ENCODE measurements at places on chromosomes 16 and 17.
A peak's percentile ranks its signal among the peaks of the same experiment; 100 is the strongest.

GRCh38 chr16:87469169-87469568, 23.7 kb downstream of the ZCCHC14 start:
- no peak for DNase-seq

- DNase-seq, result peak; percentile 79
These were observed 643.2 kb downstream of the WWOX start for GRCh38 chr16:78742501-78743283.

GRCh38 chr16:82967424-82967823, 340.7 kb downstream of the CDH13 start:
- DNase-seq, result no peak

DNA sequence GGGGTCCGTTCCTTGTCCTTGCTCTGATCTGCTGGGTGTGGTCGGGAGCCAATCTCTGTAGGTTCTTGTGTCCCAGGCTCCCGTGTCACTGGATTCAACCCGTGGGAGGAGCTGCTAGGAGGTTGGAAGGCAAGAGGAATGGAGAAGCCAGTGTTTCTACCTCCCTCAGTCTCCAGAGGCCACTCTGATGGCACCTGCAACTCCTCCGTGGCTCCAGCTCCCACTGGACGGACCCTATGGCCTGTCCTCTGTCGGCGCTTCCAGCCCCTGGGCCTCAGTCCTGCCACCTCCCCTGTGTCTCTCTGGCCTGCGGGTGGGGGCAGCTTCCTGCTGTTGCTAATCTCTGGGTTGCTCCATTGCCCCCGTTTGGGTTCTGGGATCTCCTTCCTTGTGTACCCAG, 71.1 kb downstream of the CMIP start:
- no peak for DNase-seq

DNA sequence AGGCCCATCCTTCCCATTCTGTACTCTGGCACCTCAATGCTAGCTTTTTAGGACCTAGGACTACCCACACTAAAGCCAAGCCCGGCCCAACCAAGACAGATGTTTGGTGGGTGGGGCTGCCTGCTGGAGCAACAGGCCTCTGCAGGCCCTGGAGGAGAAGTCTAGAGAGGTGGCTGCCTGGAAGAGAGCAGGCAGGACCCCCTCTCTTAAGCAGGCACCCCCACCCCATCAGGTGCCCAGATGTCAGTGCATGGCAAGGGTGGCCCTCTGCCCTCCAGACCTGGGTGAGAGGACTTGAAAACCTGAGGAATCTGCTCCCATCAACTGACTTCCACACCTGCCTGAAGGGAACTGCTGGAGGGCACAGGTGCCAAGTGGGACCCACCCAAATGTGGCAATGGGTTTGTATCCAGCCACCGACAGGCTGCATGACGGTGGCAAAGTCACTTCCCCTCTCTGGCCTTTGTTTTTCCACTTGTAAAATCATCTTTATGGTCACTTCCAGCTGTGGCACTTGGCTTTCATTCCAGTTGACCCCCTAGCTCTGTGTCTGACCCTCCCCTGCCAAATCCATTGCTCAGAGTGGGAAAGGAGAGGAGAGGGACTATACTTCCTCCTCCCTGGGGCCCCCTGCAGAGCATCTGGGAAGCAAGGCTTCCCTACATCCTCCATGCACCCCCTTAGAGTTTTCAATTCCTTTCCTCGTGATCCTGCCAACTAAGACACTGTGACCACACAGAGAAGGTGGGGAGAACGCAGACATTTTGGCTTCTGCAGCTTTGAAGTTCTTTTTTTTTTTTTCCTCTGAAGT, 1.7 kb upstream of the STAT5A start:
- DNase-seq, result no peak

DNA sequence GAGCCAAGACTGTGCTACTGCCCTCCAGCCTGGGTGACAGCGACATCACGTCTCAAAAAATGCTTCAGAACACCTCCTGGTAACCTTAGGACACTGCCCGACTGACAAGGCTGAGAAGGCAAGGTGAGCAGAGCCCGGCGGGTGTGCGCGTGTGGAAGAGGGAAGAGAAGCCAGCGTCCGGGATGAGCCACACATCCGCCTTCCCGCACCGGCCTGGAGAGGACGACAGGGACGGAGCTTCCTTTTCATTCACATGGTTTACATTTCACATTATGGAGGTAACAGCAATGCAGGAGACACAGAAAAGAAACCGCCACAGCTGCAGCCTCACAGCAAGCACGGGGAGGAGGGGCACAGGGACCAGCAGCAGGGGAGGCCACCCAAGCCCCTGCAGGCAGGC, 16.5 kb downstream of the HAGH start:
- DNase-seq, result no peak

DNA sequence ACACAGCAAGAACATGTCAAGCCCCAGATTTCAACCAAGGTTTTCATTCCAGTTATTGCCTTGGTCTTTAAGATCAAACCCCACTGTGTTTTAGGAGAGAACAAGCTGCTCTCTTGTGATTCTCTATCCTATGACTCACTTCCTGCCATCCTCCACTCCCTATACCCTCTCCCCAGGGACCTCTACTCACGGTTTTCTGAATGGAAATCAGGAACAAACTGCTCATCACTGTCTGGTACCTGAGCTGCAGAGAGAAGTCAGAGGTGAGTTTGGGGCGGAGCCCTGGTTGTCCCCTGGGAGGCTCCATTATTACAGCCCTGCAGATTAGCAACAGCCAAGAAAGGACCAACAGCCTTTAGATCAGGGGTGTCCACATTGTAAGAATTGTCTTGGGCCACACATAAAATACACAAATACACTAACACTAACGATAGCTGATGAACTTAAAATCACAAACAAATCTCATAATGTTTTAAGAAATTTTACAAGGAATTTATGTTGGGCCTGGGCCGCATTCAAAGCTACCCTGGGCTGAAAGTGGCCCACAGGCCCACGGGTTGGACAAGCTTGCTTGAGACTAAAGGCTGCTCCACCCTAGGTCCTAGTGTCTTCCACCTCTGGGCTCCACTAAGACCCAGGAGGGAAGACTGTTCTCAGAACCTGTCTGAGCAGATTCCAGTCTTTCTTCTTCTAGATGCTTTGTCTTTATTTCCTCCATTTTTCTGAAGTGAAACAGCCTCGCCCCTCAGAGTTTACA, 9.7 kb downstream of the ETV4 start:
- no peak for DNase-seq

- DNase-seq, result no peak
These were observed 452.6 kb upstream of the CDH11 start for GRCh38 chr16:65574326-65574966.

DNA sequence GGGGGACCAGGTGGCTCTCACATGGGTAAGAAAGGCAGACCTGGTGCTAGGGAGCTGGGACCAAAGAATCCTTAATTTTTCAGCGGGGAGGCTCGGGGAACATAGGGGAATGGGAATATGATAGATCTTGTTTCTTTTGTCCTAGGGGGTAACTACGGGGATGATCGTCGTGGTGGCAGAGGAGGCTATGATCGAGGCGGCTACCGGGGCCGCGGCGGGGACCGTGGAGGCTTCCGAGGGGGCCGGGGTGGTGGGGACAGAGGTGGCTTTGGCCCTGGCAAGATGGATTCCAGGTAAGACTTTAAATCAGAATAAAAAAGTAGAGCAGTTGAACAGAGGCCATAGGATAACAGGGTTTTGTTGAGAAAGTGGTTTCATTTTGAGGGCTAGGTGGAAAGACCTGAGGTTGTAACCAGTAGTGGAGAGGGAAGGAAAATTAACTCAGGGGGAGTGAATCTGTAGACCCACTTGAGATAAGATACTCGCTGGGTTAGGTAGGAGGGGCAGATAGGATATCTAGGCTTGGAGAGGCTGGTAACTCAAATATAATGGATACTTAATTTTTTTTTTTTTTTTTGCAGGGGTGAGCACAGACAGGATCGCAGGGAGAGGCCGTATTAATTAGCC, 11.0 kb downstream of the FUS start:
- no peak for DNase-seq

DNA sequence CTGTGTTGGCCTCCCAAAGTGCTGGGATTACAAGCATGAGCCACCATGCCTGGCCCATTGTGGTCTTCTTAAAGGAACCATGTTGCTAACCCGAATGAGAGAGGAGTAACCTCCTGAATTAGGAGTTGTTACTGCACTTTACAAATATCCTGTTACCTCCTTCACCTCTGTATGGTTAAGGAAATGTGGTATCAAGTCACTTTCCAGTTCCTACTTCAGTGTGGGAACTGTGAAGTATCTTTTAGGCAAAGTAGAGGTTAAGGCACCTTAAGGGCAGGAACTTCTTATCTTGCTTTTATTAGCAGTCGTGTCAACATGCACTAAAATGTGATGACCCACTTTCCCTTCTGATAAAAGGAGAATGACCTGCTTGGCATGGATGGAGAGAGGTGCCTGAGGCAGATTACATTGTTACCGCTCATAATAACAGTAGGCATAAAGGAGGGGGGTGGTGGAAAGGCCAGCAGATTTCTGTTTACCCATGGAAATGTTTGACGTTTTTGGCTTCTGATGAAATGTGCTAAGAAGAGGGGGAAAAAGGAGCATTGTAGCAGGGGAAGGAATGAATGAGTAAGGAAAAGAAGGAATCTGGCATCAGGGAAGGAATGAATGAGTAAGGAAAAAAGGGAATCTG, 28.5 kb downstream of the FTO start:
- DNase-seq, result no peak

DNA sequence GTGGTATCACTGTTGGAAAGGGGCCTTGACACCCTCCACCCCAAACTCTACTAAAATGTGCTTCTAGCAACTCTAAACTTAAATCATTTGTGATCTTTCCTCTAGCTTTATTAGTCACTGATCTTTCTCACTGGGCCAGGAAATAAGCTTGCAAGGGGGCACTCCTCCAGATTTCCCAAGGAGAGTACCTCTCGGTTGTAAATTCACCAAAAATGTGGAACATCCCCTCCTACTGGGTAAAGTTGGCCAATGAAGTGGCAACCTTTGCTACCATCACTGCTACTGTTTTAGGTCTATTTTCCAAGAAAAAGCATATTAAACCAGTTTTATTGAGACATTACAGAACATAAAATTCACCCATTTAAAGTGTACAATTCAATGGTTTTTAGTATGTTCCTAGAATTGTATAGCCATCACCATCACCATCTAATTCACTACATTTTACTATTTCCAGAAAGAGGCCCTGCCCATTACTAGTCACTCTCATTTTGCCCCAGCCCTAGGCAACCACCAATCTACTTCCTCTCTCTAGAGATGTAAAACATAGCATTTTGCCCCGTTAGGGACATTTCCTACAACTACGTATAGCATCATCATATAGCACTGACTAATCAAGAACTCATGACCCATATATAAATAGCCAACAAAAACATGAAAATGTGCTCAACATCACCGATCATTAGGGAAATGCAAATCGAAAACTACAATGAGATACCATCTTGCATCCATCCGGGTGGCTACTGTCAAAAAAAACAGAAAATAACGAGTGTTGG, 44.6 kb upstream of the ADCY9 start:
- no peak for DNase-seq

DNA sequence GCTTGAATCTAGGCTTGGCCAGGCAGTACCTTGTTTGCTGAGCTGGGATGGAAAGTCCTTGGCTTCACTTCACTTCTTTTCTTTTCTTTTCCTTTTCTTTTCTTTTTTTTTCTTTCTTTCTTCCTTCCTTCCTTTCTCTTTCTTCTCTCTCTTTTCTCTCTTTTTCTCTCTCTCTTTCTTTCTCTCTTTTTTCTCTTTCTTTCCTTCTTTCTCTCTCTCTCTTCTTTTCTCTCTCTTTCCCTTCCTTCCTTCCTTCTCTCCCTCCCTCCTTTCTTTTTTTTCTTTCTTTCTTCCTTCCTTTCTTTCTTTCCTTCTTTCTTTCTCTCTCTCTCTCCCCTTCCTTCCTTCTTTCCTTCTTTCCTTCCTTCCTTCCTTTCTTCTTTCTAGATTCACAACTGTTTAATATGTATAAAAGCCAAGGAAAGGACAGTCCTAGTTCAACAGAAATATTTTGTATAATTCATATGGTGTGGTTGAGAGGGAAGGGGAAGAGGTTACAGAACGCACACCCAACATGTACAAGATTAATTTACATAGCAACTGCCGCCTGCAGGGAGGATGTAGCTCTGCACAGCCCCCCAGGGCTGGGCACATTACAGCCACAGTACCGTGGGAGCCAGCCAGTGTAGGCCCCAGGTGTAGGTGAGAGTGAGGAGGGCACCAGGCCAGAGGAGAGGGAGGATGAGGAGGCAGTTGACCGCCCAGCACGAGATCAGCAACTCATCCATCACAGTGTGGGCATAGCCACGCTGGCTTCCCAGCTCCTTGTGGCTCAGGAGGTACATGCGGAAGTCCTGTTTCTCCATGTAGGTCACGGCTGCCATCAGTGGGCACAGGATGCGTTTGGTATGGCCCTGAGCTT, 9.7 kb upstream of the ITGB3 start:
- DNase-seq, result no peak

DNA sequence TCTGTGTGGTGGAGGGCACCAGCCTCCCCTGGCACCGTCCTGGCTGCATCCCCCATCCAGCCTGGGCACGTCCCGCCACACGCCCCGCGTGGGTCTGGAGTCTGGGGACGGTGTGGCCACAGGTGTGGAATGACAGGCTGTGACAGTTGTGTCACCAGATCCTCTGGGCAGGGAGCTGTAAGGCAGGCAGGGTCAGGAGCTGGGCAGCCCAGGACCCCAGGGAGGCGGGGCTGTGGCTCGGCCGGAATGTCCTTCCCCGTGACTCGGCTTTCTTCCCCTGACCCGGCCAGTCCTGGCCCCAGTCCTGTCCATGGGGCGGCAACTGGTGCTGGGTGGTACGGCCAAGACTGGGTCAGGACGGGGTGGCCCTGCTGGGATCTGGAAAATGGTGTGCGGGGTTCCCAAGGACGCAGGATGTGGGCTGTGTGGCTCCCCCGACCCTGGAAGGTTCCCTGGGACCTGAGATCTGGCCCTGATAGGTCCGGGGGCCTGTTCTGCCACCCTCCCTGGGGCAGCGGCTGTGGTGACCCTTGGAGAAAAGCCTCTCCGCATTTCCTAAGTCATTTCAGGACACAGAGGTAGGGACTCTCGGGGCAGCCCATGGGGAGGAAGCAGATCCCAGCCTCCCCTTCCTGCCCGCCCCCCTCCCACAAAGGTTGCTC, 3.3 kb upstream of the SLC16A3 start:
- no peak for DNase-seq

DNA sequence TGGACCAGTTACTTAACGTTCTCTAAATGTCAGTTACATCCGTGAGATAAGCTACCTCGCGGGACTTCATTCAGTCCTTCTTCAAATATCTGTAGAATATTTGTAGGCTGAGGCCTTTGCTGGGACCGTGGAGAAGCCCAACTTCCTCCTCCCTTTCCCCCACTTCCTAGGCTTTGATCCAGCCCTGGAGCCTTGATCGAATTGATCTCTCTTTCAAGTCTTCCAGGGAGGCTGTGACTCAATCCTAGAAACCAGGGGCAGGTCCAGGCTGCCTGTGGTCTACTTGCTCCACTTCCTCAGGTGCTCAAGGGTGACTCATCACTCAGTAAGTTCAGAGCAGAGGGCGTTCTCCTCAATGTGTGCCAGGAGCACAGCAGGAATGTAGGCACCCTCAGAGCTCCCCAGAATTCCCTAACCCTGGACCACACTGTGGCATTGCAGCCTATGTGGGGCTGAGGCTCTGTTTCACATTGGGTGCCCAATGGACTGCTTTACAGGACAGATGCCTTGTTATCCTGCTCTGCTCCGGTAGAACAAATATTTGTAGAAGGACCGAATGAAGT, 11.2 kb upstream of the CEP20 start:
- DNase-seq, result peak; percentile 17
